ENCODE measurements at places on chromosomes 6 and 20.

DNA sequence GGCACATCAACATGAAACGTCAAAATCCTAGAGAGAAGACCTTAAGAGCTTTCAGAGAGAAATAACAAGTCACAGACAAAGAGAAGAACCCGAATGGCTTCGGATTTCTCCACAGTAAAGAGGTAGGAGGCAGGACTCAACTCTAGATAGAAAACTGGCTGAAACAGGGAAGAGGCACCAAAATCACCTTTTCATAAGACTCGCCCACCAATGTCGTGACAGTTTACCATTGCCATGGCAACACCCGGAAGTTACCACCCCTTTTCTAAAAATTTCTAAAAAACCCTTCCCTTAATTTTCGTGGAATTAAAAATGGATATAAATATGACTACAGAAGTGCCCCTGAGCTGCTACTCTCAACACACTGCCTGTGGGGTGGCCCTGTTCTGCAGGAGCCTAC is 12.3 kb upstream of the DEFB121 start:
- no peak for DNase-seq

- DNase-seq, result no peak
Observed at GRCh38 chr20:38152175-38152620, 12.9 kb downstream of the TGM2 start.

GRCh38 chr20:38272398-38272797 is 11.9 kb upstream of the KIAA1755 start:
- no peak for DNase-seq

GRCh38 chr20:19868441-19868840 is 110.4 kb downstream of the RIN2 start:
- no peak for DNase-seq

DNA sequence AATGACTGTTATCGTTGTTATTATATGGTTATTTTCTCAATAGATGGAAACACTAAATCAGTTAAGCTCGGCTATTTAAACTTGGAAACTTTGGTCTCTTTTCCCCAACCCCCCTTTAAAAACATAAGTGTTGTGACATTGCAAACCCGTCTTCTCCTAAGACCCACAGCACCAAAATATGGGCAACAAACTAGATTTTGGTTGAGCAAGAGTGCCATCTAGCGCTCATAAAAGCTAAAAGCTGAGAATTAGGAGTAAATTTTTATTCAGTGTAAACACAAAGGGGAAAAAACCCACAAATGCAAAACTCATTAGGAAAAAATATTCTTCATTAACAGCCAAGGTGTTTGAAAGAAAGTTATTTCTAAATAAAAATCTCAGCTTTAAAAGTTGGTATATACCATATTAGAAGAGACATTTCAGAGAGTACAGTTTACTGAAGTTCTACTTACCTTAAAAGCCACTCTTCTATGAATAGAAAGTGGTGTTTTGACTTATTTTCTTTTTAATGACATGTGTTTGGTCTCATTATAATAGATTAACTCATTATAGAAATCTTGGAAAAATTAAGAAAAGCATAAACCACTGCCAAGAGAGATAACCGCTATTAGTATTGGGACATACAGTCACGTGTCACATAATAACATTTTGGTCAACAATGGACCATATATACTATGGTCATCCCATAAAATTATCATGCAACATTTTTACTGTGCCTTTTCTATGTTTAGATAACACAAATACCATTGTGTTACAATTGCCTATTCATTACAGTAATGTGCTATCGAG is 21.1 kb downstream of the SESN1 start:
- DNase-seq, result peak; percentile 17

Data from NCI-H187 (cell line).